ENCODE measurements at places on chromosomes 7 and 10.

DNA sequence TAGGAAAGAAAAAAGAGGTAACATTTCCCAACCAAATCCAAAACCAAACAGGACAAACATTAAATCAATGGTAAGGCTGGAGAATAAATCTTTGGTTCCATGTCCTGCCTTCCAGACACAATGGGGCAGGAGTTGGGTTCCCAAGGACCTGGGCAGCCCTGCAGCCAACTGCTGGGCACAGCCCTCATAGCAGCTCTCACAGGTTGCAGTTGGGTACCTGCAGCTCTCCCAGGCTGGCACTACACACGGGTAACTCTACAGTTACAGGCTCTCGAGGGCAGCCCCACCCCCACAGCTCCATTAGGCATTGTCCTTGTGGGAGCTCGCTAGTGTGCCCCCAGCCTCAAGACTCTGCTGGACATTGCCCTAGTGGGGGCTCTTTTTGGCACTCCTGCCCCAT, 7.5 kb downstream of the GRB10 start:
- DNase-seq = no peak

- DNase-seq = no peak
These were observed 45.8 kb upstream of the SKAP2 start for GRCh38 chr7:26910221-26910620.

- no peak for DNase-seq
These were observed 73.5 kb upstream of the EEPD1 start for GRCh38 chr7:36079446-36080025.

GRCh38 chr7:19648791-19649190, 60.0 kb downstream of the POLR1F start:
- no peak for DNase-seq

DNA sequence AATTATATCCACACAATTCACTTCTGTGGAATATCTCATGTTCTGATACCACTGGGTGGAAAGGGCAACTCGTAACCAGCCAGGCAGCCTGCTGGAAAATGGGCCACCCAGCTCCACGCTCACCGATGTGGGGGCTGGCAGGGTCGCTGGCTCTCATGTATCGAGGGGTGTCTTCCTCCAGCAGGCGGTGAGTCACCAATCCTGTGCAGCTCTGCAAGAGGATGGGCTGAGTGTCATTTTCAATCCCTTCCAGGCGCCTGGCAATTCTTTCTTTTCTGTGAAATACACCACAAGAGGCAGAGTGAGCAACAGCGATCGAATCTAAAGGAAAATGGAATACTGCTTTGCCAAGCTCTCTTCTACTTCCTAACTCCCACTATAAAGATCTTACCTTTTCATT, 80.1 kb downstream of the SVIL start:
- DNase-seq = no peak

DNA sequence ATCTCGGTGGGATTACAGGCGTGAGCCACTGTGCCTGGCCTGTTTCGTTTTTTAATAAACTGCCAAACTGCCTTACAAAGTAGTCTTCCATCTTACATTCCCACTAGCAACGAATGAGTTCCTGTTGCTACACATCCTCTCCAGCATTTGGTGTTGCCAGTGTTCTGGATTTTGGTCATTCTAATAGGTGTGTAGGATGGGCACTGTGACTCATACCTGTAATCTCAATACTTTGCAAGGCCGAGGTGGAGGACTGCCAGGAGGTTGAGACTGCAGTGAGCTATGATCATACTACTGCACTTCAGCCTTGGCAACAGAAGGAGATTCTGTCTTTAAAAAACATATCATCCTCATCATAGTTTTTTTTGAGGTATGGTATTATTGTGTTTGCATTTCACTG, 21.4 kb upstream of the RSBN1L start:
- DNase-seq = no peak

DNA sequence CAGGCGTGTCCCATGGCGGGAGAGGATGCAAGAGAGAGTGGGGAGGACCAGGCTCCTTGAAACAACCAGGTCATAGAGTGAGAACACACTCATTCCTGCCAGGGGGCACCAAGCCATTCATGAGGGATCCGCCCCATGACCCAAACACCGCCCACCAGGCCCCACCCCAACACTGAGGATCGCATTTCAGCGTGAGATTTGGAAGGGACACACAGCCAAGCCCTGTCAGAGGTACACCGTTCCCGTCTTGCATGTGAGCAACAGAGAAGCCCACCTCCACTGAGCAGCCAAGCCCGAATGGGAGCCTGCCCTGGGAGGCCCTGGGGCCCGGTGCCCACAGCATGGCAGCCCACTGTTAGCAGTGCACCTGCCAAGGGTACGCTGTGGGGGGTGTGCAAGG, 7.9 kb upstream of the ARPC1B start:
- DNase-seq = no peak

DNA sequence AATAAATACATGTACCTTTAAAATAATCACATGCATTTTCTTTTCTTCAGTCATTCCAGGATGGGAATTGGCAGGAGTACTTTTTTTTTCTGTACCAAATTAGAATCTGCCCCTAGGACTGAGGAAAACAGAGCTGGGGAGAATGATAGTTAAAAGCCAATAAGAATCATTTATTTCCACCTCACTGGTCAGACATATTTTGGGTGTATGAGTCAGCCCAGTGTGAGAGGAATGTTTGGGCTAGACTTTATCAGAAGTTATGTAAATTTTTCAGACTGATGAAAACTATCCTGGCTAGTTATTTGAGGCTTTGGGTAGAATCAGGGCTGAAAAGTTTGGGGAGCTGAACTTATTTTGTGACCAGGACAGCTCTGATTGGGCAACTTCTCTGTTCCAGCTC, 303.1 kb upstream of the NPSR1 start:
- DNase-seq = no peak

DNA sequence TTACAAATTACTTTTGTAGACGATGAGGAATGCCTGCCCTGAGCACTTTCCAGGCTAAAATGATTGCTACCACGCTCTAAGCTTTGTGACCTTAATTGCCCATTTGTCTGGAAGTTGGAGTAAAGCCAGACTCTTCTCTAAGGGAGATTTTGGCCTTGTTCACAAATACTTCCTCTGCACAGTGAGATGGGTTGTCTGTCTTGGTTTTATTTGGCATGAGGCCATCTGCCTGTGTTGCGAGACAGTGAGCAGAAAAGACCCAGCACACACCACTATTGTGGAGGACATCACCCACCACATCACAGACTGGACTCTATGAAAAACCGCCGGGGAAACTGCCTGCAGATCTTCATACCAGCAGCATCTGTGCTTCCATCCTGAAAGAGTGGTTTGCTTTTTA, 138.4 kb downstream of the BICC1 start:
- no peak for DNase-seq

GRCh38 chr10:23106331-23107072, 11.1 kb downstream of the MSRB2 start:
- no peak for DNase-seq

GRCh38 chr10:103111918-103112877, 80.9 kb downstream of the NT5C2 start:
- DNase-seq = no peak

GRCh38 chr7:537911-538634, 18.4 kb upstream of the PDGFA start:
- DNase-seq = no peak

DNA sequence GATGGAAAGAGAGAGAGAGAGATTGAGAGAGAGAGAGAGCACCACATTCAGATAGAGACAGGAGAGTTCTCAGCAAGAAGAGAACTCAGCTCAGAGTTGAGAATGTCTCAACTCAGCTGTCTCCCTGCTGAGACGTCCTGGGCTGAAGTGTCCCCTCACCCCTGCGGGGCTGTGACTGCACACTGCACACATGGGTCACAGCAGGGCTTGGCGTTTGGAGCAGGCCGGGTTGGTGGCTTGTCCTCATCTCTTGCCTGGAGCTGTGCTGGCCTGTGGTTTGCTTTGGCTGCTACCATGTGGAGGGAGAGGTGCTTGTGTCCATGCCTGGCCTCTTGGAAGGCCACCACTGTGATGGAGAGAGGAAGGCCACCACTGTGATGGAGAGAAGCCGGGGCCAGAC, 167.9 kb downstream of the RNF216 start:
- no peak for DNase-seq

- no peak for DNase-seq
These were observed 277.4 kb upstream of the PHYHIPL start for GRCh38 chr10:58898854-58899573.

DNA sequence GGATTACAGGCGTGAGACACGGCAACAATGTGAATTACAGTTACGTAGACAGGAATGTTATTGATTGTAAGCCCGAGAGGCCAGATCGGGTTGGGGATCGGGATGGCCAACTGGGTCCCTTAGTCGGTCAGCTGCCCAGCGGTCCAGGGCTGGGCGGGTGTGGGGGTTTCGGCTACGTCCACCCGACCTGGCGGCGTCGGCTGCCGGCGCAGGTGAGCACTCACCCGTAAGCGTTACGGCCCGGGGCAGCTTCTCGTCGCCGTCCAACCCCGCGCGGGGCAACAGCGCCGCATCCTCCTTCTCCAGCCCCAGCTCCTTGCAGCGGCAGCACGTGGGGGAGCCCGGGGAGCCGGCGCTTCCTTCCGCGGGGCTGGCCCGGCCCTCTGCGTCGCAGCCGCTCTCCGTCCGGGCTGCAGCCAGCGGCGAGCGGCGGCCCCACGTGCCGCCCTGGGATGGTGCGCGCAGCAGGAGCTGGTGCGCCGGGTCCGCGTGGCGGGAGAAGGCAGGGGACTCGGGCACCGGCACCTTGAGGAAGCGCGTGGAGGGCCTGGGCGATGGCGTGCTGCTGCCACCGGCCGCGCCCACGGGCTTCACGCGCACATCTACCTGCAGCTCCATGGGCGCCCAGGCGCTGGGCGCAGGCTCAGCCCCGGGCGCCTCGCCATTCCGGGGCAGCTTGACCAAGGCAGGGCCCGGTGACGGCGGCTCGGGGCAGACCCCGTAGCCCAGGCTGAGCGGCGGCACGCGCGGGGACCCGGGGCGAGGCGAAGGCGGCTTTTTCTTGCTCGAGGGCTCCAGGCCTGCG, 609 bp downstream of the KLRG2 start:
- DNase-seq = no peak

GRCh38 chr10:130169136-130169859, 33.1 kb downstream of the GLRX3 start:
- no peak for DNase-seq

- no peak for DNase-seq
These were observed 95.3 kb downstream of the HDAC9 start for GRCh38 chr7:18590744-18591340.

DNA sequence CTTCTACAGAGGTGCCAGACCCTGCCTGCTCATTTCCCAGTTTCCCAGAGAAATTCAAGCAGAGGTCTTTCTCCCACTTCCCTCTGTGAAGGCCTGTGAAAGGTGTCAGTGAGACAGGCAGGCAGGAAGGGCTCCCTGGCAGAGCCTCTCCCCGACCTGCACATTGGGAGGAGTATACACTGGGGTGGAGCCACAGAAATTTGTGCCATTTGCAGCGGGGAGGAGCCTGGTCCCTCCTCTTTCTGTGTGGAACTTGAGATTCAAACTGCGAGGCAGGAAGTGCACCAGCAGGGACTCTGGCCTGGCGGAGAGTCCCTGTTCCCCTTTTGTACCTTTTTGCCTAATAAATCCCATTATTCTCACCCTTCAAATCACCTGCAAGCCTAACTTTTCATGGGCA, 54.6 kb upstream of the OPN4 start:
- no peak for DNase-seq

DNA sequence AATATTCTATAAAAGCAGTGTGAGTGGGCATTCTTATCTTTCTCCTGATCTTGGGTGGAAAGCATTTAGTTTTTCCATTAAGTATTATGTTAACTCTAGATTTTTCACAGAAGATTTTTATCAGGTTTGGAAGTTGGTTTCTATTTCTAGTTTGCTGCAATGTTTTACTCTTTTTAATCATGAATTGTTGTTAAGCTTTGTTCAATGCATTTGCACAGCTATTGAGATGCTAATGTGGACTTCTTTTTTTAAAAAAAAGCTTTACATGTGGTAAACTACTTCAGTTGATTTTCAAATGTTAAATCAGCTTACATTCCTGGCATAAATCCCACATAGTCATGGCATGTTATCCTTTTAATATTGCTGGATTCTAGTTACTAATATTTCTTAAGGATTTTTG, 363.6 kb upstream of the NRP1 start:
- no peak for DNase-seq

- DNase-seq = no peak
These were observed 168.2 kb downstream of the CACNA2D1 start for GRCh38 chr7:82275342-82275741.

DNA sequence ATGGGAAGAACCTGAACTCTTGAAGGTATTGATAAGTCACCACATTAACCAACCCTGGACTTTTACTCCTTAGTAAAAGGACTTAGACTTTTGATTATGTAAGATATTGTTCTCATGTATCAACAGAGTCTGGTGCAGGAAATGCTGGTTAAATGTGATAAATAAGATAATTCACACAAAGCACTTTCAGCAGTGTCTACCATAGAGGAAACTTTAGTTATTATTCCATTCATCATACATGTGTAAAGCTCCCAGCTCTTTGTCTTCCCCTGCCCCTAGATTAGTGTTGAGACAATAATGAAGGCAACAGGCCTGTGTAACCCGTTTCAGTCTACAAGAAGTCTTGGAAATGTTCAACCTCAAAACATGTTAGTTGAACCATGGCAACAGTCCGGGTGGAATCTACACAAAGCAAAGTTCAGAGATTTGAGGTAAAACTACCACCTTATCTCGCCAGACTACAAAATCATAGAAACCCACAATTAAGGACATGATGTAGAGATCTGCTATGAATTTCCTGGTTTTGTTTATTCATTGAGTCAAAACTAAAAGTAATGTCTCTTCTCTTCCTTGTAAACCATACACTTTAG, 109.9 kb upstream of the ADO start:
- DNase-seq = no peak

GRCh38 chr7:113199841-113200240, 81.5 kb upstream of the SMIM30 start:
- no peak for DNase-seq

DNA sequence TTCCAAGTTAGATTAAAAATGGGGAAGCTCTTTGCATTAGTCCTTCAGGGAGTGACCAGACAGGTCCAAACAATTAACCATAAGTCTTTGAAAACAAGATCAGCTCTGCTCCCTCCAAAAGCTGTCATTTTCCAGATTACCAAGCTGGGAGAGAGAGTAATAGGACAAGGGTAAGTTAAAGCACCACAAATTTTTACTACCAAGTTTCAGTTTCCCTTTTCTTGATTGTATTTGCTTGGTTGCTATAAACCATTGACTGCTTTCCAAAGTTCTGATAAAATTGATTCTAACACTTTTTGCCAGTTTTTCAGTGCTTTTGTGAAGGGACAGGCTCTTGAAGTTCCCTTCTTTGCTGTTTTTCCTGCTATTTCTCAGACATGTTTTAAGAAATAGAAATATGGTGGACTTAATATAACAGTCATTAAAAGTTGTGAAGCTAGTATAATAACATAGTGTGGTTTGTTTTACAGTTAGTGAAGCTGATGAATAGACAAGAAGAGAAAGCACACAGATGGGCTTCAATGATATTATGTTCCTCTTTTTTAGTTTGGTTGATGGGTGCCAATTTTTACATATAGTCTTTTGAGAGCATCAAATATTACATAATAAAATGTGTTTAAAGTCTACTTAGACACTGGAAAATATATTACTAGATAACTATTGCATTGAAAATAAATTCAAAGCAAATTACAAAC, 40.0 kb upstream of the ZNF365 start:
- DNase-seq = no peak
